ENCODE measurements at places on chromosomes 4 and X.

- no peak for DNase-seq
These were observed 59.1 kb downstream of the FBXW7 start for GRCh38 chr4:152476796-152477195.

DNA sequence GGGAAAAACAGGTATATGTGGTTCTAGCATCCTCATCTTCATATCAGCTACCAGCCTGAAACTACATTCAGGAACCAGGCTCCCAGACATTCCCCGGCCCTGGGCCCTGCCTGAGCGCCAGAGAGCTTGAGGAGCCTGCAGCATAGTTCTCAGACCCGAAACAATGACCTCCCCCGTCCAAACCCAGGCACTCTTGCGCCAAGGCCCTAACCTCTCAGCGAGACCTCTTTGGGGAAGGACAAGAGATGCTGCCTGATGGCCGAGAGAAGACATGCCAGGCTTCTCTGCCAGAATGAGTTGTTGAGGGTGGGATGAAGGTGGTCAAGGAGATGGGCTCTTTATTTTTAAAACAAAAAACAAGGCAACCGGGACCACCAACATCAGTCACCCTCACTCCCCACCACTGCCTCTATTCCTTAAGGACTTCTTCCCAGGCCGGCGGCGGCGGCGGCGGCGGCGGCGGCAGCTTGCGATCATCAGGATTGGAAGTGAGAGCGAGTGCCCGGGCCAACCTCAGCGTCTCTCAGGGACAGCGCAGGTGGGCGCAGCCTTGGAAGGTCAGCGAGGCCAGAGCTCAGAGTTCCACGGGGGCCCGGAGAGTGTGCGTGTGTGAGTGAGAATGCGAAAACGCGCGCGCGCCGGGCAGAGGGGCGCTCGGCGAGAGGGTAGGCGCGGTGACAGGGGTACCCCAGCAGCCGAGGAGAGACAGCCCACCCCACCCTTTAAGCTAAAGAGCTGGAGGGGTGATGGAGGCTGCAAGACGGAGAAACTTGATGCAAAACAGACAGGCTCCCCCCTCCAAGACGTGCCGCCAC is 601 bp downstream of the INPP4B start:
- DNase-seq, result no peak

GRCh38 chrX:15376956-15377355 is 7.3 kb downstream of the VEGFD start:
- no peak for DNase-seq

DNA sequence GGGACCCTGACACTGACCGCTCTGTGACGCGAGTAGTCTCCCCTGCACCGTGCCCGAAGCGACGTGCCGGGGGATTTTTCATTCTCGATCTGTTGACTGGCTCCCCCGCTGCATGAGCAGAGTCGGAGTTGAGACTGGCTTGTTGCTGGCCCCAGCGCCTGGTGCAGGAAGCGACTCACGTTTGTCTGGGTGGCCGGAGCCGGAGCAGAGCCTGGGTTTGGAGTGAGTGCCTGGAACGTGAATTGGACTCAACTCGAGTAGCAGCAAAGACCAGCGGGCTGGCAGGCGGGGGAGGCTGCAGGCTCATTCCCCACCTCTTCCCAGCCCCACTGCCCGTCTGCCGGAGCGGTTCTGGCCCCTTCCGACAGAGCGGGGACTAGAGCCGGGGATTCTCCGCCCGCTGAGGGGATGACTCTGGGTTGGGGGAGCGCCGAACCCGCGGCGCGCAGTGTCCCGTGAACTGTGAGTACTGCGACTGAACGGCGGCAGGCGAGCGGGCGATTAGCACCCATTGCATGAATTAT is 554 bp downstream of the PCDH7 start:
- no peak for DNase-seq

- no peak for DNase-seq
These were observed 522.9 kb upstream of the NR3C2 start for GRCh38 chr4:148965080-148965479.

DNA sequence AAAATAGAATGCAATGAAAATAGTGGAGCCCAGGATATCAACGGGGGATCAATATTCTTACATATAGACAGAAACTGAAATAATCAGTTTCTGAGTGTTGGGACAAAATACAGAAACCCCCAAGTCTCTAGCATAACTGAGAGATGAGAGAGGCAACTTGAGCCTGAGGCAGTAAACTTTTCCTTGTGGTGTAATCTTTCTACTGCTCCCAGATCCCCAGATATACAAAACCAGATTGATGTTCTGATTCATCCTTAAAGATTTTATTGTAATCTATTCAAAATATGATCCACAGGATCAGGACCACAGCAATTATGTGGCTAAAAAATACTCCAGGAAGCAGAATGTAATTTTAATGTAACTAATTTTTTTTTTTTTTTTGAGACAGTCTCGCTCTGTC is 2282.6 kb downstream of the ARAP2 start:
- DNase-seq, result no peak

GRCh38 chr4:15002659-15003400 is 549 bp downstream of the CPEB2 start:
- peak; percentile 63 for DNase-seq

DNA sequence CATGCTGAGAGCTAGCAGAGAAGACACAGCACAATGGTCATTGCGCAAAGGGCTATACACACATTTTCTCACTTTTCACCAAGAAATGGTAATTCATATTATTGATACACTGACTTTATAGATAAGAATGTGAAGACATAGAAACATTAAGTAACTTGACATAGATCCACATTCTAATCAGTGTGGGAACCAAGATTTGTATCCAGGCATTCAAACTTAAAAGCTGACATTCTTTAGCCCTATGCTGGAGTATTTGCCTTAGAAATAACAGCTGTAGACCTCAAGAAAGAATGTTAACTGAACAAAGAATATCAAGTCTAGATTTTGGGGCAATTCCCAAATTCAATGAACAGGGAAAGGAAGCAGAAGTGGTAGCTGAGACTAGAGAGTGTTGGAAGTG is 384.8 kb downstream of the IL15 start:
- no peak for DNase-seq

GRCh38 chr4:155007660-155008176 is 200.7 kb upstream of the NPY2R start:
- DNase-seq, result no peak

DNA sequence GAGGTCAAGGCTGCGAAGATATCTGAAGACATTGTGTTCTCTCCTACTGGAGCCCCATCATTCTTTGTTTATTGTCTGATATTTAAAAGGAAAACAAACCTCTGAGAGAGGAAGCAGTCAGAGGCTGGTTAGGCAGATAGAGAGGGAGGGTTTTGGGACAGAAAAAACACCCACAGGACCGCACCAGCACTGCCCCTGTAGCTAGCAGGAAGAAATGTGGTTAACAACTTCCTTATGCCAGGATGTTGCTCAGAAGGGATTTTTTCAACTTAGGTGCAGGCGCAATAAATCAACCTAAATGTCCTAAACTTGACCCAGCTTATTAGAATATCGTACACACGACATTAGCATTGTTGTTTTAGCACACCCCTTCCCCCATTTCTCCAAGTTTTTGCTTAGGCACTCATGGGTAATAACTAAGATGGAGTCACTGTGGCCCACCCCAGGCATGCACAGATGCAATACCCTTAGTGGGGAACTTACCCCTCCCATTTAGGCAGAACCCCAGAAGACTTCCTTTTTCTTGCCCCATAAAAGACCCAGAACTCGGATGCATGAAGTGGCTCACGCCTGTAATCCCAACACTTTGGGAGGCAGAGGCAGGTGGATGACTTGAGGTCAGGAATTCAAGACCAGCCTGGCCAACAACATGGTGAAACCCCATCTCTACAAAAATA is 2.8 kb upstream of the ZNF718 start:
- DNase-seq, result no peak

DNA sequence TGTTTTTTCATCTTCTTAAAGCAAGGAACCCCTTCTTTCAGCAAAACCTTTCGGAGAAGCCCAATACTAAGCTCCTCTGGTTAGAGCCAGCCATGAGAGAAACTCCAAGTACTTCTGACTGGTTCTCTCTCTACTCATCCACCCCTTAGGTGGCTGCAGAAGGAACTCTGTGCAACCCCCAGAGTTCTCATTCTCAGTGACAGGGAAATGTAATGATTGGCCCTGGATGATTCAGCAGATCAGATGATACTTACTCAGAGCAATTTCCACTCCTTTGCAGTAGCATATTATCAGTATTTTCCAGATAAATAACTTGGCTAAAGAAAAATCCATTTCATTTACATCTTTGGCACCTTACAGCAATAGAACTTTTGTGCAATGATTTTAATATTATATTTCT is 3.2 kb downstream of the SPP1 start:
- no peak for DNase-seq

DNA sequence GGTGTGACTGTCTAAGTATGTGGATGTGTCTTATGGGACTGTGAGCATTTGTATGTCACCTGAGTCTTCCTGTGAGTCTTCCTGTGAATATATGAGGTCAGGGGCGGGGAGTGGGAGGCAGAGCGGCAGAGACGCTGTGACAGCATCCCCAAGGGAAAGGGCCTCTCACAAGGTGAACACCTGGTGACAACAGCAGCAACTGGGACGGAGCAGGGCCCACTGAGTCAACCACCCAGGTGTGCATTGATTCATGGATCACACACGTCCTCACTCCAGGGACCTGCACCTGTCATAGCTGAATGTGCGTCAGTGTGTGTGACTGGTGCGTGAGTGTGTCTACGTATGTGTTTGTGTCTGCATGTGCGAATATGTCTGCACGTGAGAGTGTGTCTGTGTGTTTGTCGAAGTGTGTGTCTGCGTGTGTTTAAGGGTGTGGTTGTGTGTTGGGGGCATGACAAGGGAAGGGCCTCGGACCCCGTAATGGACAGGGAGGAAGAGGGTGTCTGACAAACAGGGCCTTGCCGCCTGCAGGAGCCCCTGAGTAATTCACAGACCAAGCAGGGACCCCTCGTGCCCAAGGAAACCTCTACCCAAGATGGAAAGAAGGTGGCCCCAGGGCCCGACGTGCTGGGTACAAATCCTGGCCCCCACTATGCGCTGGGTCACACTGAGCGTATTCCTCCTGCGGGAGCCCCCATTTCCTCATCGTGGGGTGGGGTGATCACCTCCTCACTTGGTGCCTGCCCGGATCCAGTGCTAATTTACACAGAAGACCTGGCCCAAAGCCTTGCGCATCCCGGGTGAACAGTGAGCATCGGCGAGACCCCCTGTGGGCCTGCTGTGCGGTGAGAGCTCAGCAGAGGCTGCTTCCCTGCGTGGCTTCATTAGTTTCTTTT is 76.7 kb downstream of the ABLIM2 start:
- no peak for DNase-seq

All from effector CD8-positive, alpha-beta T cell (primary cell).